ENCODE measurements at places on chromosomes 3 and 15.
A peak's percentile ranks its signal among the peaks of the same experiment; 100 is the strongest.

DNA sequence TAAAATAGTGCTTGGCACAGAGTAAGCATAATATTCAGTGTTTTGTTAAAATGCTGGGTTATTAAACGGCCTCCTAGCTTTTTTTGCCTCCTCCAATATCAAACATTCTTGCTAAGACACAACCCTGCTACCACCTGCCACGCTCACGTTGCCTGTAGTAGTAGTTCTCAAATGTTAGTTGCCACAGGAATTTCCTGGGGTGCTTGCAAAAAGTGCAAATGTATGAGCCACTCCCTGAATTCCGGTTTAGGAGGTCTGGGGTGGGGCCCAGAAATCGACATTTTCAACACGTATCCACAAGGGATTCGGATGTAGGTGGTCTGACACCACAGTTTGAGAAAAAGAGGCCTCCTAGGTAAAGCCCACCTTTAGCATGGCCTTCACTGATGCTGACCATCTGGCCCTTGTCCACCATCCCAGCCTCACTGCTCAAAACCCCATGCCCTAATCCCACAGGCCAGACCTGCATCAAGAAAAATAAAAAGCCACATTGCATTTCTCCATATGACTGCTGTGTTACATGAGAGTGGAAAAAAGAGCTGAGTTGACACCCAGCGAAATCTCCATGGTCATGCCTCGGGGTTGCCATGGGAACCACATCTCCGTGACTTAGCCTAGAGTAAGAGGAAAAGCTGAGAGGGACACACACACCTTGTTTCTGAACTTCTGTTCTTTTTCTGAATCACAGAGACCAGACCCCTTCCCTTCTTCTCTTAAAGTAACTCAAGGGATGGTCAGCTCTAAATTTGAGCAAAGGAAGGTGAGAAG, 116.4 kb upstream of the HES1 start:
- peak; percentile 35 for DNase-seq

- DNase-seq = no peak
Measured at GRCh38 chr15:85458764-85459163, 78.4 kb downstream of the AKAP13 start.

DNA sequence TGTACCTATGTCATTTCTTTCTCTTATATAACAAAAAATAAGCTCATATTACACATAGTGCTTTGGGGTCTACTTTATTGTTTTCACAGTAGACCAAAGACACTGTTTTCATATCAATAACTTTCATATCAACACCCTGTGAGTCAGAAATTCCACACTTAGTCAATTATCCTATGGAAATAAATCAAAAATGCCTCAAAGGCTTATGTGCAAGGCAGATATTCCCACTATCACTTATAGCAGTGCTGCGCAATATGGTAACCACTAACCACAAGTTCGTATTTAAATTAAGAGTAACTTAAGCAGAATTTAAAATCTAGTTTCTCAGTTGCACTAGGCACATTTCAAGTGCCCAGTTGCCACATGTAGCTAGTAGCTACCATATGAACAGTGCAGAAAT, 15.9 kb downstream of the SCG3 start:
- no peak for DNase-seq

- peak; percentile 41 for DNase-seq
Measured at GRCh38 chr15:70636540-70637165, 126.7 kb downstream of the UACA start.

DNA sequence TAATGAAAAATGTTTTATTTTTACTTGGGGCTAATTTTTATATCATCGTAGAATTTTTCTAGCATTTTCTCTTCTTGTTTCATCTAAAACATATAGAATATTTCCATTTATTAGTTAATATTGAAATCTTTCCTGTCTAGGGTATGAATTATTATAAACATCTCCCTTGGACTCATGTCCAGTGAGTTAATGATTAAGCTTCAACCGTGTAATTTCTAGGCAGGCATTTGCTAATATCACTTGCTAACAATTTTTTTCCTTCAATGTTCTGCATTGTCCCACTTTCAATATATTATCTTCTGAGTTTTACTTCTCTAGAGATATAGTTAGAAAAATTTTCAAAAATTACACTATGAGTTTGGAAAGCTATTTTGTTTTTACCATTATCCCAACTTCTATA, 1371.6 kb upstream of the EPHA6 start:
- no peak for DNase-seq

DNA sequence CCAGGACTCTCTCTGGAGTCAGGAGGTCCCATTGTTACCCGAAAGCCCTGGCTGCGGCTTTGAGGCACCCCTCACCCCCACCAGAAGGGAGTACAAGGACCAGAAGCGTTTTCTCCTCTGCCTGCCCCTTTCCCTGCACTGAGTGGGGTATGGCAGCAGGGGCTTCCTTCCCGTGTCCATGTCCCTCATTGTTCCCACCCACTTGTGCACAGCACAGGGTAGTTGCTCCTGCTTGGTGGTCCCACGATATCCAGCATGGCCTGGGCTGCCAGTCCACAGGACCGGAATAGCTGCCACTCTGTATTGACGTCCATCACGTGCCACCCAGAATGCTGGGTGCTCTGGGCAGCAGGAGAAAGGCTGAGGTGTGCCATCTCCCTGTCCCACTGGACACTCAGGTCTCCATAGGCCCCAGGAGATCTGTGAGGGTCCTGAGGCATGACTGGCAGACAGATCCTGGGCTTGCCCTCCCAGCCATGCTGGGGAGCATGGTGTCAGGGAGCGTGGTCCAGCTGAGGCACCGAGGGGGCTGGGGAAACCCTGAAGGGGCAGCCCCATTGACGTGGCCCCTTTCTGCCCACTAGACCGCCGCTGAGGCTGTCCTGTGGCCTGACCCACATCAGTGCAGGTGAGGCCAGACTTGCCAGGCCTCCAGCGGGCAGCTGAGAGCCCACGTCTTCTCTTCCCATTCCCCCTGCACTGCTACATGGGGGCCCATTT, 45.3 kb upstream of the SEC22A start:
- DNase-seq = no peak

DNA sequence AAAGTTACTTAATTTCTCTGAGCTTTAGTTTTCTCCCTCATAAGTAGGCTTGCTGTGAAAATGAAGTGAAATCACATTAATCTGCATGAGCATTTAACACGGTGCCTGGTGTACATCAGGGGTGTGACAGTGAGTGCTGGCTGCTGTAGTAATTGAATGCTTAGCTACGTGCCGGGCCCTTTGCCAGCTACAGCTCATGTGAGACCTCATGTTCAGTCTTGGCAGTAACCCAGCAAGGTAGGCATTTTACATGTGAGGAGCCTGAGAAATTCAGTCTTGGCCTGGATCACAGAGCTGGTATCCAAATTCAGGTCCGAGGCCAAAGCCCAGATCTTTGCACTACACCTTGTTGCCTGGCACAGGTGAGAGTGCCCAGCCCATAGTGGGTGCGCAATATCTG, 9.1 kb downstream of the GHRL start:
- no peak for DNase-seq

GRCh38 chr15:80163217-80163616, 10.4 kb downstream of the FAH start:
- DNase-seq = no peak

DNA sequence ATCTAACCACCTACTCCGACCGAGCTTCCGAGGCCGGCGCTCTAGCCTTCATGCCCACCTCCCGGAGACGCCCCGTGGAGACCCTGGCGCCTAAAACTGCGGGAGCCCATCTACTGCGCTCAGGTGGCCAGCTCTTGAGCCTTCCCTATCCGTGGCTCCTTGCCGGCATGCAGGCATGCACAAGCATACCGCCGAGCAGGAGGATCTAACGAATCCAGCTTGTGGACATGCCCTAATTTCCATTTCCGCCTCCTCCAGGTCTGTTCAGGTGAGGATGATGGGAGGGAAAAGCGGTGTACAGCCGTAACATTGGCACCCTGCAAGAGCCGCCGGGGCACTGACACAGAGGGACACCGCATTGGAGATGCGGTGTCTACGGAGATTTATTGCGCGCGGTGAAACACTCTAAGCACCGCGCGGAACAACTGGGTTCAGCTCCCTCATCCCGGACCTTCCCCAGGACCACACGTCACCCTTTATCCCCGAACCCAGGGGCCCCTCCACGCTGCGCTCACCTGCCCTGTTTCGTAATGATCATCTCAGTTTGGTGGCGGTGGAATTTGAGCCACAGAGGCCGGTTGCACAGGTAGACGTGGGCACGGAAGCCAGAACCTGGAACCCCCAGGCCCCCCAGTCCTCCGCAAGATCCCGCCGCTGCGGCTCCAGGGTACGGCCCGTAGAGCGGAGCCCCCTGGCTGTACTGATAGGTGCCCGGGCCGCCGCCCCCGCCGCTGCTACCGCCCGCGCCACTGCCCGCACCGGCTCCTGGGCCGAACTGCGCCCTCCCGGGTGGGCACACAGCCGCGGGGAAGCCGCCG, 1.0 kb downstream of the EOMES start:
- no peak for DNase-seq

DNA sequence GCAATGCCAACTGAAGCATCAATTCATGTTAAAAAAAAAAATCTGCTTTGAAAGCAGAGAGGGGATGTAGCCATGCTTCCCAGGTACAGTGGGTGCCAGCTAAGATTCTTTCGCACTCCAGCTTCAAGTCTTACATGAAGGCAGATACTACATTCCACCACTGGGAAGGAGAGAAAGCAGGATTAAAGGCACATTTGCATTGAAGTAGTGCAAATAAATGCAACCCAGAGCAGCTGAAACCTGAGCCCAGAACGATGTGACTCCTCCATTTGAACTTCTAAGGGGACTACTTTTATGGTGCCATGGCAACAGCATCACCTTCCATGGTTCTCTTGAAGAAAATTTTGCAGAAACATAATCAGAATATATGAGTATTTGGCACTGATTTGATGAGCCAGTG, 19.1 kb upstream of the GJD2 start:
- no peak for DNase-seq

Data from SJCRH30 (cell line).